ENCODE measurements at places on chromosomes 5 and 9.
A peak's percentile ranks its signal among the peaks of the same experiment; 100 is the strongest.

- DNase-seq = peak; percentile 85
These were observed 13.7 kb upstream of the FCHSD1 start for GRCh38 chr5:141664733-141665461.

DNA sequence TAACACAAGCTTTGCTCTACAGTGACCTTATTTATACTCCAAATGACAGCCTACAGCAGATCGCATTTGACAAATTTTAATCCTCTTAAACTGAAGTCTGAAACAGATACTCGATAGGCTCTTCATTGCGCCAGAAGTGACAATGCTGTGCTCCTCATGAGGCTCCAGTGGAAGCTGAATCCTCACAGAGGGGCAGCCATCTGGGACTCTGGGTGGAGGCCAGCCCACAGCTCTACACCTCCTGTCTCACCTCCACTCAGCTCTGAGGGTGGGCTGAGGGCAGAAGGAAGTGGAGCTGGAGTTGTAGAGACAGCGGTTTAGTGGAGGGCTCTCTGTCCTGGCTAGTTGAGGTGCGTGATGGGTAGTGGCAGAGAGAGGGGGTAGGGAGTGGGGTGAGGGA, 283.3 kb upstream of the ANKRD55 start:
- no peak for DNase-seq

DNA sequence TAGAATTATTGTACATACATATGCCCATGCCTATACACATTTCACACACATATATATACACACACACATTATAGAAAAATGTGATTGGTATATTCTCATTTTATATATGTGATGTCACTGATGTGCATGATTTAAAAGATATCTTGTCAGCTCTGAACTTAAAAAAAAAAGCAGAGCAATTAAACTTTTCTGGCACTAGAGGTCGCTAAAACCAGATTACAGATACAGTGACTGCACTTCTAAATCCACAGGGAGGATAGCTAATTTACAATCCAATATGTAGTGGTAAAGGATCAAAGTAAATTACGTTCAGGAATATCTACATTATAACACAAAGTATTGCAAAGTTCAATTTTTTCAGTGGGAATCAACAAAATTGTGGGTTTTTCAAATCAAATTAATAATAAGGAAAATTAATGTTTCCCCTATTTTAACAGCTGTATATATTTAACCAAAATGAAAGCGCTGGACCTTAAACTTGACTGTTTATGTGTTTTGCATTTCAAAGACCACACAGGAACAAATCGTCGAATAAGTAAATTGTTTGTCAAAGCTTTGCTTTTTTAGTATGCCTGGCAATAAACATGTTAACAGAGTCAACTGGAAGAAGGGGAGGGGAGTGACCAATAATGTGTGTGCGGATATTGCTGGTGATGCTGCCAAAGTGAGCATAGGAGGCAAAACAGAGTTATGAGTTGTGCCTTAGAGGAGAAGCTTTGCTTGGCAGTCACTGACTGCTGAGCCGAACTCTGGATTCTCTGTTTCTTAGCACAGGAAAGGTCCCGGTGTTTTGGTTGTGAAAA, 1201.4 kb upstream of the C9orf72 start:
- DNase-seq = peak; percentile 40

DNA sequence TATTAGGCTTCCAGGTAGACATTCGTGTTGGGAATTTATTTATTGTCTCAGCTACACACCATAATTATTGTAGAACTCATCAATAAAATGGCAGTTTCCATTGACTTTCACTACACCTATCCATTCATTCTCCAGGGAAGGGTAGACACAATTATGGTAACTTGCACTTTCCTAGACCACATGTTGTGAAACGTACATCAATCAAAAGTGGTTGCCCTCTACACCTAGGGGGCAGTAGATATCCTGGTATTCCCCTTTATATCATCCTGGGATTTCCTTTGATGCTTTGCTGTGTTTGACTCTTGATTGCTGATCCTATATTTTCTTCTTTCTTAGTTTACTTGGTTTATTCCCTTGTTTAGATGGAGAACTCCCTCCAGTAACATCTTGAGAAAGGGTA, 47.9 kb downstream of the ADGRV1 start:
- no peak for DNase-seq

- DNase-seq = no peak
These were observed 50.2 kb upstream of the BARX1 start for GRCh38 chr9:94005272-94005901.

GRCh38 chr9:71758277-71758676, 10.0 kb downstream of the CEMIP2 start:
- no peak for DNase-seq

GRCh38 chr5:6611334-6612256, 21.2 kb downstream of the NSUN2 start:
- DNase-seq = no peak

DNA sequence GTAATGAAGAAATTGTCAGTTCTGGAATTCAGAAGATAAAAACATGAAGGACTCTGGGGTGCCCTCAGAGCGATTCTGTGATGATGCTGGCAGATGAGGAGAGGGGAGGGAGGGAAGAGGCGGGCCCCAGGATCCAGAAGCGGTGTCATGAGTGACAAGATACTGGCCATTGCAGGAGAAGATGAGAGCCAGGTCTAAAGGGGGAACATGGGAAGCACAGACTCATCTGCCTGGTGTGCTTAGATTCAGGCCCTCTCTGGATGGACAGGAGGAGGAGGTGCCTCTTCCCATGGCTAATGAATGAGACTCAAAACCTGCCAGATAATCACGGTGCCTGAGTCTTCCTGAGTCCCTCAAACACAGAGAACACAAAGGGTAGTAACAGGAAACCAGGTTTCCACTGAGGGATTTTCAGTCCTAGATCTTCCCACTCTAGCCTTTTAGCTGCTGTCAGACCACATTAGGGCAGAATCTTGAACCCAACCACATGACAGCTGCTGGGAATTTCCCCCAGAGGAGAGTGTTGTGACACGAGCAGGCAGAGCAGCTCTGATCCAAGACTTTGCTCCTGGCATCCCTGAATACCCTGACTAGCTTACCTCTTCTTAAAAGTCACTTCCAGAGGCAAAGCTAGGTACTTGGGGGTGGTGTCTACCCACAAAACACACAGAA, 28.2 kb upstream of the HSPA9 start:
- no peak for DNase-seq

DNA sequence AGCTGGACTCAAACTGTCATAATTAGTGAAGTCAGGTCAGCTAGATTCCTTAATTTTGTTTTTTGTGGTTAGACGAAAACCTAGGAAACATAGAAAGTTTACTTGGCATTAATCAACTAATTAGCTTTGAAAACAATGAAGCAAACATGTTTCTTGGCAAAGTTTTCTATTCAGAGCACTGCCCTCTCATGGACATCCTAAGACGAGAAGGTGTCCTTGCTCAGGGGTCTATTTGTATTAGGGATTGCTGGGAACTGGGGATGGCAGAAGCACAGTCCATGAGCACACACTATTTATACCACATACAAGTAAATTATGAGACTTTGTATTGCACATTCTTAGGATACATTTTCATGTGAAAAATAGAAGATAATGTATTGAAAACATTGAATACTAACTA, 49.7 kb downstream of the POC5 start:
- no peak for DNase-seq

DNA sequence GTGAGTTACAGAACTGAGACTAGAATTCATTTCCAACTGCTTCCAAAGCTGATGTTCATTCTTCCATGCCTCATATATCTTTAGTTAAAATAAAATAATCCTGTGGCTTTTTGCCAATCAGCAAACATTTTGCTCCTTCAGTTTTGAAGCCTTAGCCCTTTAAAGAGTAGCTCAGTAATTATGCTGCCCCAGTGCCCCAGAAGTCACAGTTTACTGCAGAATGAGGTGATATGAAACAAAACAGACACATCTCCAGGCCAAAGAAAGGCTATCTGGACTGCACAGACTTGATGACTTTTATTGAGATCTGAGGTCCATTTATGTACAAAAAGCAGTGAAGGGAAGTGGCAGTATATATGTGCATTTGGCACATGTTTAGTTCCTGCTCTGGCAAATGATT, 285.8 kb upstream of the ZNF462 start:
- DNase-seq = no peak

- DNase-seq = no peak
These were observed 14.6 kb upstream of the DDX41 start for GRCh38 chr5:177531209-177531940.

DNA sequence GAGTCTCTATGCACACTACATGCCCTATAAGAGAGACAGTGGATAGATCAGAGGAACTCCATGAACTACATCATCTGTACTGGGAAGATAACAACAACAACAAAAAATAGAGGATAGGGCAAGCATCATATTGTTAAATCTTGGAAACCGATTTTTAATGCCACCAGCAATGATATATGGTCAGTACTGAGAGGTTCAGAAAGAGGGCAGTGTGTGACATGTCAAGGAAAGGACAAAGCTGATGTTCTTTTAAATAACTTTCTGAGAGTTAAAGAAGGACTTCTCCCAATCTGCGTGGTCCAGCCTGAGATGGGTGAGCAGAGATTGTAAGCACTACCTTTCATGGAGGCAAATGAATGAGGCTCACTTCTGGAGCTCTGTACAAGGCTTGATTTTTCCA, 62.0 kb upstream of the PHF24 start:
- no peak for DNase-seq

DNA sequence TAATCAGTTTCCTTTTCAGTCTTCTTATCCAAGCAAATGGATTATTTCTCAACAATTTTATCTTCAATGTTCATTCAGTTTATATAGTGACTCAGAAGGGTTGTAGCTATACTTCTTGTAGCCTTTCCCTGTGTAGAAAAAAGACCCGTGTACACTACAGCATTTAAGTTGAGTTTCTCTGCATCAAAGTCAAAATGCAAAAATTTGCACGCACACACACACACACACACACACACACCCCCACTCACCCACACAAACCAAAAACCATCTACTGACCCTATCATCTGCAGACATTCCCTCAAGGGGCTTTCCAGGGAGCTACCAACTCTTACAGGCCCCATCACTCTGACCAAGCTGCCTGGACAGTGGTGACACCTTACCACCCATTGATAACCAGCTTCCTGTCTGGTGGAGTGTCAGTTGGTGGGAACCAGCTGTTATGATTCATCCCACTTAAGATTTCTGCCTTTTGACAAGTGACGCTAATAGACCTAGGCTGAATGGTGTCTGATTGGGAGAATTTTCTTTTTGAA, 12.2 kb upstream of the ELL2 start:
- no peak for DNase-seq

Data from right forelimb (tissue), 1 donor.